ENCODE measurements at places on chromosomes 3 and 15. TPM values are rescaled to one million over a fixed set of nuclear protein-coding genes. Genes with fewer than 3 reads are reported as not detected.

Gene LCTL
- not detected for total RNA-seq

Gene SOX2
- not detected for total RNA-seq

Gene CNBP
- total RNA-seq: 836 TPM

GRCh38 chr15:100187677-100188076 is 154.1 kb downstream of the ADAMTS17 start:
- DNase-seq: peak; percentile 4

DNA sequence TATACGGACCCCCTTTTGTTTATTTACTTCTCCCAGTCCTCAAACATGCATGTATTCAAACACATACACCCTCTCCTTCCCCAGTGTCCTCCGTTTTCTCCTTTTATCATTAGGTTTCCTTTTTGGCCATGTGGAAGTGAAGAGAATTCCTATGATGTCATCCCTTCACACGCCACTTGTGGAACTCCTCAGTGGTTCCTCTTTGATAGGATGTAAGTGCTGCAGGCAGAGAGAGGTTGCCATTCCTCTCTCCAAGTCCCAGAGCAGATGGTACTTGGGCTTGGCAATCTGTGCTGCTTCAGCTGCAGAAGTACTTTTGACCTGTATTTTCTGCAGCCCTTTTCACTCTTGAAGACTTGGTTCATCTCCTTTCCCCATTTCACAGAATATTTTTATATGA is 32.9 kb upstream of the CRTC3 start:
- no peak for DNase-seq

GRCh38 chr3:23937296-23937695 is 7.8 kb upstream of the NR1D2 start:
- no peak for DNase-seq

DNA sequence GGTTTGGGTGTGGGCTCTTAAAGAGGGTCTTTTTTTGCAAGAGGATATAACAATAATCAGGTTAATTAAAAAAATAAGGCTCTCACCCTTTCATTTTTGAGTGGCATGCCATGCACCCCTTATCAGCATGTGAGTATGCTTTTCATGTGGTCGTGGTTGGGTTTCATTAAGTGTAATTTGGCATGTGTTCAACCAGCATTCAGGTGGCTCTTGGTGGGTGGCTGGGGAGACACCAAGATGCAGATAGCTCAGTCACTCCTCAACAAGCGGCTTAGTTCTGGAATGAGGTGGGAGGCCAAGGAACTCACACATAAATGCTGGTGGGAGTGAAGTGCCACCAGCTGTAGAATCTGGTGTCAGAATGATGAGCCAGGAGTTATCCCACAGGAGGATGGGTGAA is 66.8 kb downstream of the FLNB start:
- no peak for DNase-seq

DNA sequence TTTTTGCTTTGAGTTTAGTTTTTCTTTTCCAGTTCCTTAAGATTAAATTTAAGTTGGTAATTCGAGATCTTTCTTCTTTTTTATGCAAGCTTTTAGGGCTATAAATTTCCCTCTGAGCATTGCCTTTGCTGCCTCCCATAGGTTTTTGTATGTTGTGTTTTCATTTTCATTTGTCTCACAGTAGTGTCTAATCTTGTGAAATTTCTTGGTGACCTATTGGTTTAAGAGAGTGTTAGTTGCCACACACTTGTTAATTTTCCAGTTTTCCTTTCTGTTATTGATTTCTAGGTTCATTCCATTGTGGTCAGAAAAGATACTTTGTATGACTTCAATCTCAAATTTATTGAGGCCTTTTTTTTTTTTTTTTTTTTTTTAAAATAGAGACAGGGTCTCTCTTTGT is 18.3 kb upstream of the IL20RB start:
- no peak for DNase-seq

Measured in psoas muscle (tissue), 8 donors.